ENCODE measurements at places on chromosomes 13 and 19. TPM values are rescaled to one million over a fixed set of nuclear protein-coding genes. Genes with fewer than 3 reads are reported as not detected.

The DIAPH3 gene
- 0.26 TPM for total RNA-seq

The ZNF560 gene
- 0.16 TPM for total RNA-seq

The PRODH2 gene
- total RNA-seq, result not detected

The HSPB6 gene
- 506 TPM for total RNA-seq

The ZNF177 gene
- 0.48 TPM for total RNA-seq

The DPRX gene
- total RNA-seq, result not detected

The PRSS57 gene
- not detected for total RNA-seq

The ZNF426 gene
- total RNA-seq, result 13.3 TPM

The TEX101 gene
- total RNA-seq, result not detected

The ZSCAN5A gene
- 12.9 TPM for total RNA-seq

The MAST1 gene
- total RNA-seq, result 0.90 TPM

The GRK1 gene
- total RNA-seq, result not detected

The CYP4F8 gene
- not detected for total RNA-seq

The ZNF492 gene
- 0.29 TPM for total RNA-seq

The KLC3 gene
- total RNA-seq, result not detected

The NKPD1 gene
- not detected for total RNA-seq

The NTF4 gene
- not detected for total RNA-seq

The KCNN4 gene
- total RNA-seq, result 3.1 TPM

The ZNF44 gene
- 10.5 TPM for total RNA-seq
